ENCODE measurements at places on chromosomes 6 and 20.

- no peaks in the 10 kb centered on the region for H3K27me3 ChIP-seq
- no peaks in the 10 kb centered on the region for H3K36me3 ChIP-seq
- no peak overlapping the region for H3K27ac ChIP-seq
Observed at GRCh38 chr20:62114894-62115293, 7.4 kb upstream of the LSM14B start.

GRCh38 chr6:8670792-8671191 is 235.4 kb upstream of the SLC35B3 start:
- H3K27me3 ChIP-seq, result no peaks in the 10 kb centered on the region
- no peaks in the 10 kb centered on the region for H3K36me3 ChIP-seq
- H3K4me1 ChIP-seq, result no peaks in the 10 kb centered on the region
- no peak overlapping the region for H3K4me3 ChIP-seq

- no peak overlapping the region for H3K27ac ChIP-seq
- H3K36me3 ChIP-seq, result no peaks in the 10 kb centered on the region
- no peaks in the 10 kb centered on the region for H3K27me3 ChIP-seq
Observed at GRCh38 chr6:107353773-107354382, 105.5 kb downstream of the PDSS2 start.

- 0 out of 2 replicates have a peak, but pooled peaks cover 7% of the 10 kb centered on the region for H3K4me1 ChIP-seq
- H3K36me3 ChIP-seq, result no peaks in the 10 kb centered on the region
- H3K4me3 ChIP-seq, result no peak overlapping the region
- H3K27ac ChIP-seq, result no peak overlapping the region
Observed at GRCh38 chr6:157967486-157967885, 14.2 kb upstream of the SYNJ2 start.

GRCh38 chr6:13648850-13649249 is 33.7 kb downstream of the NOL7 start:
- no peaks in the 10 kb centered on the region for H3K4me1 ChIP-seq
- H3K36me3 ChIP-seq, result no peaks in the 10 kb centered on the region
- H3K4me3 ChIP-seq, result no peak overlapping the region
- no peak overlapping the region for H3K27ac ChIP-seq

DNA sequence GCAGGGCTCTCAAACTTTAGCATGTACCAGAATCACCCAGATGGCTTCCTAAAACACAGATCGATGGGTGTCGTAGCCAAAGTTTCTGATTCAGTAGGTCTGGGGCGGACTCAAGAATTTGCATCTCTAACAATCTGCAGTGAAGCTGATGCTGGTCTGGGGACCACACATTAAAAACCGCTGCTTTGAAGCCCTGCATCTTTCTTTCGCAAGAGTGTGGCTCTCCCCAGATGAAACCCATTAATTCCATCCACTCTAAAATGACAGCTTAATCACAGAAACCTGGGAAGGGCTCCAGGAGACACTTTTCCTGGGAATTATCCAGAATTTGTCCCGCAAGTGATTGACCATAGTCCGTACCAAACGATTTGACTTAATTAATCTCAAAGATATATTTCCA is 319.8 kb upstream of the PLCB4 start:
- no peaks in the 10 kb centered on the region for H3K36me3 ChIP-seq
- no peak overlapping the region for H3K27ac ChIP-seq
- no peaks in the 10 kb centered on the region for H3K27me3 ChIP-seq
- no peak for DNase-seq
- H3K4me3 ChIP-seq, result no peak overlapping the region
- H3K4me1 ChIP-seq, result no peaks in the 10 kb centered on the region

GRCh38 chr6:150143516-150144293 is 861 bp downstream of the PPP1R14C start:
- H3K36me3 ChIP-seq, result no peaks in the 10 kb centered on the region
- peaks cover 30% of the 10 kb centered on the region for H3K27me3 ChIP-seq
- H3K27ac ChIP-seq, result no peak overlapping the region
- H3K4me1 ChIP-seq, result no peaks in the 10 kb centered on the region
- peak overlapping the region; percentile 46 for H3K4me3 ChIP-seq

GRCh38 chr6:146363838-146364607 is 179.6 kb upstream of the RAB32 start:
- no peaks in the 10 kb centered on the region for H3K4me1 ChIP-seq
- H3K4me3 ChIP-seq, result no peak overlapping the region

DNA sequence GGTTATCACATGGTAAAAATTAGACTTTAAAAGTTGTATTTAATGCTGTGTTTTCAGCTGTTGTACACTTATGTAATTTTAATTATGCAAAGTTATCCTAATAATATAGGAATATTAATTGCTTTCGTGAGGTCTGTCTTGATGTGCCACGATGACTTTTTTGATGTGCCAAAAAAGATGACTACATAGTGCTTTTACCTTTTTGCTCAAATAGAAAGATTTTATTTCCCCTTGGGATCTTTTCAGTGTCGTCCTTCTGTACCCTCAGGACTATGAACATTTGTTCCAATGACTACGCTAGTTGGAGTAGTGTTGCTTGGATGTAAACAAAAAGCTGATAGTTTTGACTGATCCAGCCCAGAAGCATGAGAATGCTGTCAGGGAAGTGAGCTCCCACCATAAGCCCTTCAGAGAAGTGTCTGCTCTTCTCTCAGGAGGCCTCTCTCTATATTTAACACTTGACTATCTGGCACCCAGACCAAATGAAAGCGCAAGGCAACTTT is 1.2 kb upstream of the CD164 start:
- no peaks in the 10 kb centered on the region for H3K27me3 ChIP-seq
- DNase-seq, result no peak
- H3K4me3 ChIP-seq, result peak overlapping the region; percentile 82

DNA sequence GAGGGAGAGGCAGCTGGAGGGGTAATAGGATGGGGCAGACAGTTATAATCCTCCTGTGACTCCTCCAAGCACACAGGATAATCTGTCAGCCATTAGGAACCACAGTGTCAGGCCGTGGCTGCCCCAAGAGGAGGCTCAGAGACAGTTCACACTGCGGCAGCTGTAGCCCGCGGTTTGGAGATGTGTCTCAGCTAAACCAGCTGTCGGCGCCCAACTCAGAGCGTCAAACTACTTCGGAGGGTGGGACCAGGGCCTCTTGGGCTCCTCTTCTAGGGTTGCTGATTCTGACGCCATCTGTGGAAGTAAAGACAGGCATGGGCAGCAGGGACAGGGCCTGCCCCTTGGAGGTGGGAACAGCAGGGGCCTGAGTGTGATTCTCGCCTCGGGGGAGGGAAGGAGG is 309.8 kb downstream of the CDC5L start:
- peaks cover 6% of the 10 kb centered on the region for H3K4me1 ChIP-seq
- H3K4me3 ChIP-seq, result no peak overlapping the region
- no peaks in the 10 kb centered on the region for H3K27me3 ChIP-seq
- H3K27ac ChIP-seq, result no peak overlapping the region
- DNase-seq, result no peak
- H3K36me3 ChIP-seq, result no peaks in the 10 kb centered on the region

DNA sequence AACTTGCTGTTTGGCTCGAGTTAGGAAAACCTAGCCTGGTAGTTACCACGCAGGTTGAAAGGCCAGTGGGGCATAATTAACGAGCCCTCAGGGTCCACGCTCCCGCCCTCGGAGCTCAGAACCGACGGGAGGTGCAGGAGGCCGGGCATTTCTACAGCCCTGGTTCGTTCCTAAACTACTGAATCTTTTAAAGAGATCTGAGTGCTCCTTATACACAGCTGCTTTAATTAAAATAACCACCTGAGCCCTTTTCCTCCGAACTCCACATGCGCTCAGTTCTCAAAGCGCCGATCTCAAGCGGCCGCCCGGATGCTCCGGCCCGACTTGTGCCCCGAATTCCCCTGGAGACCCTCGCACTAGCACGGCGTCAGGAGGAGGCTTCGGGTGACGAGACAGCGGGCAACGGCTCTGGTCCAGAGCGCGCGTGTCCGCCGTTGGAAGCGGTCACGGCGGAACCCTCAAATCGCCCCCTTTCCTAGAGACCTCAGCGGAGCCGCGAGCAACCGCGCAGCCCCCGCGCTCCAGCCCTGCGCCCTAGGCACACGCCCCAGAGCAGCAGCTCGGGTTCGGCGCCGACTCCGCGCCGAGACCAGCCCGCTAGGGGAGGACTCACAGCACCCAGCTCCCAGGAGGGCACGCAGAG is 397 bp downstream of the WDR27 start:
- H3K27me3 ChIP-seq, result no peaks in the 10 kb centered on the region
- no peaks in the 10 kb centered on the region for H3K4me1 ChIP-seq
- peaks cover 2% of the 10 kb centered on the region for H3K36me3 ChIP-seq
- no peak for DNase-seq
- peak overlapping the region; percentile 88 for H3K27ac ChIP-seq
